WTC11 (cell line): ENCODE measurements at places on chromosomes 5 and 9. TPM values are rescaled to one million over a fixed set of nuclear protein-coding genes. Genes with fewer than 3 reads are reported as not detected.

Gene EMB
- total RNA-seq = 36.3 to 40.4 TPM (median 39.7 TPM) in 3 replicates

DNA sequence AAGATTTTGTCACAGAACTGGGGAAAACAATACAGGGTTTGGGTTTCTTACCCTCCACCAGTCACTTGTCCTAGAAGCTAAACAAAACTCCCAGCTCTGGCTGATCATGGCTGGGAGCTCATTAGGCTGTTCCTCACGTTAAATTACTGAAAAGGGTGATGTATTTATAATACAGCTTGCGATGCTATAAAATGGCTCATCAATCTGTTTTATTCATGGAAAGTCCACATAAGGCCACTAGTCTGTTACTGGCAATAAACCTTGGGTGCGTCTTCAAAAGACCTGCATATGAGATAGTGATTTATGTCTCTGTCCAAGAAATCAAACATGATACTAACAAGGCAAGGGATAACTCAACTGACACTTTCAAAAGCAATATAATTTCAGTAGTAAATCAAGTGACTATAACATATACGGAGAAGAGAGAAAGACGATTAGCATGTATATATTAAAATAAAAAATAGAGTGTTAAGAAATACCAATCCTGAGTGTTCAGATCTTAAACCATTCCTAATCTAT is 219.0 kb downstream of the BNC2 start:
- no peaks in the 10 kb centered on the region for H3K36me3 ChIP-seq
- H3K4me1 ChIP-seq = peaks cover 72% of the 10 kb centered on the region
- no peak overlapping the region for H3K4me3 ChIP-seq
- H3K27ac ChIP-seq = peak overlapping the region; percentile 39; the same call in 1 of the 2 replicates
- H3K27me3 ChIP-seq = no peaks in the 10 kb centered on the region

GRCh38 chr5:111143910-111144309 is 51.8 kb downstream of the WDR36 start:
- H3K27me3 ChIP-seq = no peaks in the 10 kb centered on the region
- H3K4me3 ChIP-seq = no peak overlapping the region
- no peak for DNase-seq
- H3K36me3 ChIP-seq = no peaks in the 10 kb centered on the region
- no peaks in the 10 kb centered on the region for H3K4me1 ChIP-seq

DNA sequence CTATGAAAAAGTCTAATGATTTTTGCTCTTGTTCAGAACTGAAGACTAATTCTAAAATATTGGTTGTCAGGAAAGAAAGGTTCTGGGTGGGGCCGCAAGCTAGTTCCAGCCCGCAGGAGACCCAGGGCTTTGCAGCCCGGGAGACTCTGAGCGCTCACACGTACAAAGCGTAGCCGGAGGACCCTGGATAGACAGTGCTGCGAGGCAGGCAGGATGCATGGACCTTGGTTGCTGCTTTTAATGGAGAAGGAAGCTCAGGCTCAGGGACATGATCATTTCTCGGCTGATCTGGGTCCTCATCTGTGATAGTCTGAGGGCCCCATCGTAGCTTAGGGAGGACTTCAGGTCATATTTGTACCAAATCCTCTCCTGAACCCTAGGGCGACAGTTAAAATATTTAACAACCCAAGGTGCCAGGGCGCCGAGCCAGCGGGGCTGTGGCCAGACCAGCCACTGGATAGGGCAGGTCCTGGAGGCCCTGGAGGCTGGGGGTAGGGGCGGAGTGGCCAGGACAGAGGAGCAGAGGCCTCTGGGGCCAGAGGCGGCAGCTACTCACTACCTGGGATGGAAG is 70.1 kb upstream of the UNC5A start:
- no peak overlapping the region for H3K27ac ChIP-seq
- peaks cover 42% of the 10 kb centered on the region for H3K27me3 ChIP-seq
- peaks cover 64% of the 10 kb centered on the region for H3K4me1 ChIP-seq
- DNase-seq = no peak

Gene OLFM1
- total RNA-seq = 31.8 to 37.6 TPM (median 31.9 TPM) in 3 replicates

Gene DDX4
- total RNA-seq = 0.23 to 0.32 TPM in 2 of 3 replicates, not detected in the other

Gene INSL6
- not detected in 3 replicates for total RNA-seq

DNA sequence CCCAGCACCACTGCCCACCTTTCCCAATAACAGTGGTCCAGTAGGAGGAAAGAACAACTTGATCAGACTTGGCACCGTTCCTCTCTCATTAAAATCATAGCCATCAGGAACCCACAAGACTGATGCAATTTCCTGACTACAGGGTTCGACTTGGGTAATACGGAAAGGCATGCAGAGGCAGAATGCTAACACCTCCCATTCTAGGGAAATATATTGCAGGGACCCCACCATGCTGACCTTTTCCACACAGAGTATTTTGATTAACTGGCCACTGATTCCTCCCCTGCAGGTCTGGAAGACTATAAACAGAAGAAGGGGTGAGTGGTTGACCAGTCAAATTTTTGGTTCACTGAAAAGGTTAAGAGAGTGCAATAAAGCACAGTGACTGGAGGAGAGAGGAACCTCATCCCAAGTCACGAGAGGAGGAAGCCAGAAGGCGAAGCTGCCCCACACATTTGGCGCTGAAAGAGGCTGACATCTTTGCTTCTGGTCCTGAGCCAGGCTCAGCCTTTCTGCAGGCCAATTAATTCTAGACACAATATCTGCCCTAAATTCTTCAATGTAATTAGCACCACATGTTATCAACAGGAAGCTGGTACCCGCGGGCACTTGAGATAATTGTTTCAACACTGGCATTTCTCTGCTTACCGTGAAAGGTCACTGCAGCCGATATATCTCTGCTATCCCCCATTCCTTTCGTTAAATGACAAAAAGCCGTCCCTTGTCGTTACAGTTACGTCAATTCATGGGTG is 64.7 kb upstream of the SPOCK1 start:
- H3K4me1 ChIP-seq = peaks cover 6% of the 10 kb centered on the region; the same call in 1 of the 2 replicates
- no peak for DNase-seq
- H3K27me3 ChIP-seq = peaks cover 6% of the 10 kb centered on the region; the same call in 1 of the 2 replicates
- H3K36me3 ChIP-seq = no peaks in the 10 kb centered on the region
- H3K27ac ChIP-seq = no peak overlapping the region
- no peak overlapping the region for H3K4me3 ChIP-seq

GRCh38 chr5:57550132-57550531 is 67.5 kb upstream of the ACTBL2 start:
- no peak overlapping the region for H3K4me3 ChIP-seq
- peak; percentile 11 for DNase-seq
- H3K27me3 ChIP-seq = no peaks in the 10 kb centered on the region
- H3K4me1 ChIP-seq = peaks cover 4% of the 10 kb centered on the region
- H3K27ac ChIP-seq = no peak overlapping the region

DNA sequence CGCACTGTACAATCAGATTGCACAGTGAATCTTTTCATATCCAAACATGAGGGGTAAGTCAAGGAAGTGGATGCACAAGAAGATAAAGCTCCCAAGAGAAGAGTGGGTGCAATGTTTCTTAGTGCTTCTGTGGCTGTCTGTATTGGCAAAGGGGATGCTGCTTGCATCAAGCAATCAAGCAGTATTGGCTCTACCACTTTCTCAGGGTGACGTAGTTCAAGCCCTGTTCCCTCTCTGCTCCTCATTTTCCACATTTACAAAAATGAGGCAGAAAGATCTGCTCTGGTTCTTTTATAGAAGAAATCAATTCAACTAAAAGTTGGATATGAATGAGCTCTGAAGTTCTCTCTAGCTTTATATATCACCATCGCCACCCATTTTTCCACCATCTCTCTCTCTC is 2.3 kb downstream of the TNFSF8 start:
- no peak overlapping the region for H3K4me3 ChIP-seq
- DNase-seq = no peak
- peaks cover 18% of the 10 kb centered on the region for H3K4me1 ChIP-seq
- H3K36me3 ChIP-seq = no peaks in the 10 kb centered on the region
- H3K27me3 ChIP-seq = peaks cover 98% of the 10 kb centered on the region

DNA sequence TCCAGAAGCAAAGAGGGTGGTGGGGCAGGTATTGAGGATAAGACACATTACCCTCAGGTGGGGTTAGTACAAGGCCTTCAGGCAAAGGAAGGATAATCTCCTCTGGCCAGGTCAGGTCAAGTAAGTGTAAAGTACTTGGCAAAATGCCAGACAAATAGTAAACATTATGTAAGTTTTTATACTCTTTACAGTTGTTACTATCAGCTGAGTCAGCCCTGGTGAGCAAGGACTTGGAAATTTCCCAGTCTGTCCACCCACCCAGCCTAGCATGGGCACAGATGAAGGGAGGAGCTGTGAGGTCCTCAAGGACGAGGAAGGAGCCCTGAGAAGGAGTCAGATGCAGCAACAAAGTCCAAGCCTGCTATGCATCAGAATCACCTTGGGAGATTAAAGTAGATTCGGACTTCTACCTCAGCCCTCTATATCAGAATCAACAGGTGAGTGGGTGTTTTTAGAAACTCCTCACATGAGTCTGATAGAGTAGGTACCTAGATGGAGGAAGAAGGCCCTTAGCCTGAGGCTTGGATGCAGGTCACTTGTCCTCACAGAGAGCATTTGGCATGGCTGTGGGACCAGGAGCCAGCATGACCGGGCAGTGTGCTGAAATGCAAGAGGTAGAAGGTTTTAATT is 50.2 kb upstream of the BARX1 start:
- H3K4me1 ChIP-seq = 0 out of 2 replicates have a peak, but pooled peaks cover 2% of the 10 kb centered on the region
- H3K36me3 ChIP-seq = no peaks in the 10 kb centered on the region
- H3K27ac ChIP-seq = no peak overlapping the region
- no peaks in the 10 kb centered on the region; the same call in 1 of the 2 replicates for H3K27me3 ChIP-seq

DNA sequence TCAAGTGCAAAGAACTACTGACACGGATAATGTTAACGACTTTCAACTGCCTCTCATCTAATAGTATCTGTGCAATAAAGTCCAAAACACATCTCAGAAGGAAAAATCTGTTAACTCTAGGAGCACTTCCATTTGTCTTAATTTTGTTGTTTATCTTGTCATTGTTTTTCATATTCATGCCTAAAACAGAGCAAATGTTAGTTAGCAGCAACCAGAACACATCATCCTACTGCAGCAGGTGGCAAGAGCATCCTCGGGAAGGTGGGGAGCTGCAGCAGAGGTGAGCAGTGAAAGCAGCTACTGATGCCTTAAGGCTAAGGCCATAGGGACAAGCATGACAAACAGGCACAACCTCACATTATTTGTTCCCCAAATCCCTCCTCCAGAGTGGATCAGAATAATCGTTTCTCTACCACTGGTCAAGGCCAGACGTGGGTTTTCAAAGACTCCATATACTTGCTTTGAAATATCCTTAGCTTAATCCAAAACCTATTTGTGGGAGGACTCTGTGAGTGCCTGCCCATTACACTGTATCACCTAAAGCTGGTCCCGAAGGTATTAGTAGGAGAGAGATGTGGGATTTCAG is 1.0 kb downstream of the HMGCS1 start:
- DNase-seq = no peak
- peak overlapping the region; percentile 91 for H3K27ac ChIP-seq
- H3K4me3 ChIP-seq = peak overlapping the region; percentile 94
- peaks cover 3% of the 10 kb centered on the region; the same call in 1 of the 2 replicates for H3K27me3 ChIP-seq
- H3K36me3 ChIP-seq = peaks cover 10% of the 10 kb centered on the region
- peaks cover 59% of the 10 kb centered on the region for H3K4me1 ChIP-seq

- no peak overlapping the region for H3K4me3 ChIP-seq
- H3K4me1 ChIP-seq = peaks cover 70% of the 10 kb centered on the region
- no peak for DNase-seq
- H3K36me3 ChIP-seq = no peaks in the 10 kb centered on the region
Measured at GRCh38 chr5:119358530-119358900, 2.7 kb downstream of the TNFAIP8 start.

GRCh38 chr5:97835112-97835511 is 652.1 kb upstream of the RIOK2 start:
- H3K27ac ChIP-seq = no peak overlapping the region
- peaks cover 6% of the 10 kb centered on the region for H3K4me1 ChIP-seq
- no peak for DNase-seq

Gene PHF2
- total RNA-seq = 9.8 to 11.6 TPM (median 10.6 TPM) in 3 replicates

- H3K27ac ChIP-seq = no peak overlapping the region
- no peaks in the 10 kb centered on the region for H3K4me1 ChIP-seq
- no peaks in the 10 kb centered on the region for H3K27me3 ChIP-seq
Measured at GRCh38 chr5:95382801-95383200, 8.4 kb upstream of the FAM81B start.

Gene CBY3
- 0.25 to 0.37 TPM (median 0.25 TPM) in 3 replicates for total RNA-seq

DNA sequence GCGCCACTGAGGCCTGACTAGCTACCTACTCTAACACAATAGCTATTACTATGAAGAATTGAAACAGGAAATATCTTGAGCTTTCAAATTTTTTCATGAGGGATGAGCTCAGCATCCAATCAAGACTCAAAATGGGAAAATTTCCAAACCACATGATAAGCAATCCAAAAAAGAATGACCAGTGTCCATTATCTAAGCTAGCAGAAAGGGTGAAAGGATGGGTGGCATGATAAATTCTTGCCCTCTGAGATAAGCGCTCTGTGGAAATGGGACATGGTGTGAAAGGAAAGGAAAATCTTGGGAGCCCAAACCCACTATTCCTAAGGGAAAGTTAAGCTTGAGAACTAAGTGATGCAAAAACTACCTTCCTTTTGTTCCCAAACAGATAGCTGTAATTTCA is 170.2 kb upstream of the NREP start:
- H3K4me1 ChIP-seq = no peaks in the 10 kb centered on the region
- no peaks in the 10 kb centered on the region for H3K27me3 ChIP-seq

- no peak overlapping the region for H3K27ac ChIP-seq
- H3K4me1 ChIP-seq = peaks cover 12% of the 10 kb centered on the region
- H3K4me3 ChIP-seq = no peak overlapping the region
- H3K27me3 ChIP-seq = no peaks in the 10 kb centered on the region; the same call in 1 of the 2 replicates
- no peak for DNase-seq
Measured at GRCh38 chr9:78552802-78553201, 255.9 kb downstream of the PSAT1 start.

Gene MELK
- 44.6 to 53.2 TPM (median 45.7 TPM) in 3 replicates for total RNA-seq

GRCh38 chr9:113341712-113342410 is 1.8 kb upstream of the WDR31 start:
- H3K27ac ChIP-seq = no peak overlapping the region
- DNase-seq = no peak
- H3K27me3 ChIP-seq = peaks cover 52% of the 10 kb centered on the region
- H3K36me3 ChIP-seq = no peaks in the 10 kb centered on the region
- H3K4me1 ChIP-seq = peaks cover 5% of the 10 kb centered on the region
- no peak overlapping the region; the same call in 1 of the 2 replicates for H3K4me3 ChIP-seq

DNA sequence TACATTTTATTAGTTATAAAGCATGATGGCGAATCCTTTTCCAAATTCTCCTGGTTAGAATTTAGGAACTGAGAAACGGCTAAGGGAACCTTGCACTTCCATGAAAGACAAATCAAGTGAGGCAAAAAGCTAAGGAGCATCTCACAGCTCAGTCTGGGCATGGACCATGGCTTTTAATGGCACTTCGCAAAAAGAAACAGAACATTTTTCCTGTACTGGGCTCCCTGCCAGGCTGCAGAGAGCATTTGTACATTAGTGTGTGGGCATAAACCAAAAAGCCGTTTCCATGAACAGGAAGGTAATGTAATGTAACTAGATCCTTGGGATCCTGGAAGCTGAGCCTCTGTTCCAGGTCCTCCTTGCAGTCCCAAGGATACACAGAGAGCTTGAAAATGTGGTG is 354.2 kb downstream of the MRPS30 start:
- DNase-seq = no peak
- 0 out of 2 replicates have a peak, but pooled peaks cover 9% of the 10 kb centered on the region for H3K4me1 ChIP-seq
- 0 out of 2 replicates have a peak overlapping the region, but pooled peaks have one; percentile 20 for H3K27ac ChIP-seq
- H3K4me3 ChIP-seq = no peak overlapping the region
- H3K27me3 ChIP-seq = no peaks in the 10 kb centered on the region

Gene SLC1A3
- total RNA-seq = 45.9 to 77.9 TPM (median 53.8 TPM) in 3 replicates

Gene RAPGEF1
- total RNA-seq = 57.9 to 66.2 TPM (median 65.7 TPM) in 3 replicates

GRCh38 chr9:107170801-107171200 is 112.3 kb upstream of the RAD23B start:
- no peak for DNase-seq
- no peaks in the 10 kb centered on the region for H3K27me3 ChIP-seq
- no peak overlapping the region for H3K4me3 ChIP-seq
- H3K36me3 ChIP-seq = 0 out of 2 replicates have a peak, but pooled peaks cover 2% of the 10 kb centered on the region

GRCh38 chr5:77316871-77317661 is 106.6 kb downstream of the PDE8B start:
- peaks cover 10% of the 10 kb centered on the region for H3K27me3 ChIP-seq
- no peak overlapping the region for H3K4me3 ChIP-seq
- H3K27ac ChIP-seq = no peak overlapping the region

Gene NR2F1
- 0.18 to 0.34 TPM (median 0.31 TPM) in 3 replicates for total RNA-seq

Gene PCDHGB1
- 4.9 to 5.6 TPM (median 5.5 TPM) in 3 replicates for total RNA-seq
